ENCODE measurements at places on chromosomes 16 and 17.

- no peak for DNase-seq
Observed at GRCh38 chr16:4377573-4378154, 6.0 kb downstream of the VASN start.

DNA sequence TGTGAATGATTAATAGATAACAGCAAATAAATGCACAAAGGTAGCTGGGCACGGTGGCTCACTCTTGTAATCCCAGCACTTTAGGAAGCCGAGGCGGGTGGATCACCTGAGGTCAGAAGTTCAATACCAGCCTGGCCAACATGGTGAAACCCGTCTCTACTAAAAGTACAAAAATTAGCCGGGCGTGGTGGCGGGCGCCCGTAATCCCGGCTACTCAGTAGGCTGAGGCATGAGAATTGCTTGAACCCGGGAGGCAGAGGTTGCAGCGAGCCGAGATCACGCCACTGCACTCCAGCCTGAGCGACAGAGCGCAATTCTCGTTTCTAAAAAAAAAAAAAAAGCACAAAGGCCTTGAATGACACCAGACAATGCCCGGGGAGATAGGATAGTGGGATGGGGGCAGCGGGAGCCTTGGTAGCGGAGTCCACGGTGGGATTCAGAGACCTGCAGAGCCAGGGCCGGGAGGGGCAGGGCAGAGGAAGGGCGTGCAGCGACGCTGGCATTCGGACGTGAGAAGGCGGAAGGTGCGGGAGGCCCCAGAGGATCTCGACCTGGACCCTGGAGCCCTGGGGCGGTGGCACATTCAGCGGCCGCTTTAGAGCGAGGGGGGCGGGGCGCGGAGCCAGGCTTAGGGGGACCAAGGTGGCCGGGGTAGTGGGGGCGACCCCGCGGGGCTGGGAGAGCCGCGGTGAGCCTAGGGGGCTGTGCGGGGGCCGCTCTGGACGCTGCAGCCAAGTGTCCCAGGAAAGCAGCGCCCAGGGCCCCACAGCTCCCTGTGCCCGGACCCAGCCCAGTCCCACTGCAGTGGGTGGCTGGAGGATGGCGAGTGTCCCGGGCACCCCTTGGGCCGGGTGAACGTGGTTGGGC, 999 bp upstream of the FLYWCH2 start:
- DNase-seq, result no peak

GRCh38 chr17:80750263-80750662, 205.6 kb downstream of the RPTOR start:
- peak; percentile 31 for DNase-seq

GRCh38 chr16:24858219-24859041, 12.7 kb downstream of the SLC5A11 start:
- DNase-seq, result peak; percentile 69

DNA sequence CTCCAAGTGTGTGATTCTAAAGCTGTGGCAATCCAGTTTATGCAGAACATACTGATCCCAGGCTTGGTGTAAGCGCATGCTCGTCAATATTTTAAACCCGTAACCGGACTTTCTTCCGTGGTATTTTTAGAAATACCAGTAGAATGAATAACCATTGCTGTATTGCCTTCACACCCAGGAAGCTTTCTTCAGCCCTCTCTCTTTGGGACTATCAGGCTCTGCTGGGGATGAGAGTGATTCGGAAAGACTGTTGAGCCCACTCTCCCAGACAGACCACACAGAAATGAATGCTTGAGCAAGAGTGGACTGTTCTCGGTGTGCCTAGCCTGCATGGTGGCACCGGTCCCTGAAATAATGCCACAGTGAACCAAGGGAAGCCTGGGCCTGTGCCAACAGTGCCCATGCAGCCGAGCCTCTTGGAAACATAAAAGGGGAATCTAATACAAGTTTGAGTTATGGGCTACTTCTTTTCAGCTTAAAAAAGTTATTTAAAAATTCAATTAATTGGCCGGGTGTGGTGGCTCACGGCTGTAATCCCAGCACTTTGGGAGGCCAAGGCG, 89.9 kb upstream of the ELAC2 start:
- no peak for DNase-seq

GRCh38 chr16:58094791-58095574, 34.2 kb downstream of the CFAP20 start:
- DNase-seq, result no peak

DNA sequence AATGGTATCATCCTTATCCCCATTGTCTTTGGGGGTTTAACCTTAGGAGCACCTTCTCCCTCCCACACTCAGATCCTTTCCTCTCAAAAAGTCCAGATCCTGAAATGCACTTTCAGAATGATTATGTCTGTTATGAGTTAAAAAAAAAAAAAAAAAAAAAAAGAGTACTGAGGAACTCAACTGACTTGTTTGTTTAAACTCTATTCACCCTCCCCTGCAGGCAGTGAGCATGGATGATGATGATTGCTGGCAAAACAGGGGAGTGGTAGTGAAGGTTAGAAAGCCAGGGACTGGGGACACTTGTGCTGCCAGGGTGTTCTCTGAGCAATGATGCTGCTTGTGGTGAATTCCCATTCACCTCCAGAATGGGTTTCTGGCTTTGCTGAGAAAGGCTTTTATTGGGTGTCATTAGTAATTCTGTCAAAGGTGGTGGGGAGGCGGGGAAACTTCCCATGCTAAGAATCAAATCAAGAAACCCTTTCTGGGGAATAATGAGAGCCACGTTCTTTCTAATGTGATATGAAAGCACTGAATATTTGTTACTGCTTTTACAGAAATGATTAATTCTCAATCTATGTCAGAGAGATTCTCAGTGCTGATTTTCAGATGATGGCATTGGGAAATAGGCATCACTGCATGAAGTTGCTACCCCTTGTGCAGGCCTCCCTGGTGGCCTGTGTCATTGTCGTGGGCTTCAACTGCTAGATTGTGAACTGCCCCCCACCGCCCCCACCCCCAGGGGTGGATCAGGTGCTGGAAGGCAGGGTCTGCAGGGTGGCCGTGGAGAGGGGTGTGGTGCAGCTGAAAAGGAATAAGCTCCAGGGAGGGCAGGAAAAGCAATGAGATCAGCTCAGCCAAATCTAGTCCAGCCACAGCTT, 14.1 kb downstream of the CCL4 start:
- no peak for DNase-seq

GRCh38 chr16:88460496-88461330, 7.6 kb downstream of the ZFPM1 start:
- DNase-seq, result no peak

Measured in H9 (cell line).